Activated CD4-positive, alpha-beta T cell treated with anti-CD3 and anti-CD28 coated beads, Interleukin-2, amount 10 ng/mL, durations not matched to agents 24 days and 14 days (primary cell): ENCODE measurements at places on chromosomes 12 and 14. TPM values are rescaled to one million over a fixed set of nuclear protein-coding genes. Genes with fewer than 3 reads are reported as not detected.
A peak's percentile ranks its signal among the peaks of the same experiment; 100 is the strongest.

The GLS2 gene
- total RNA-seq, result 1.9 and 2.4 TPM in 2 replicates

- peak; percentile 86 for DNase-seq
Measured at GRCh38 chr12:93851257-93851671, 174.1 kb downstream of the CRADD start.

The PAX9 gene
- total RNA-seq, result not detected in 2 replicates

The NTN4 gene
- not detected in 2 replicates for total RNA-seq

- peak; percentile 95 for DNase-seq
Measured at GRCh38 chr12:6461401-6462233, 8.9 kb downstream of the VAMP1 start.

The APOLD1 gene
- 4.1 and 5.2 TPM in 2 replicates for total RNA-seq

GRCh38 chr14:72614365-72614764, 279.5 kb downstream of the DPF3 start:
- DNase-seq, result no peak

The DNAI7 gene
- not detected in 2 replicates for total RNA-seq

DNA sequence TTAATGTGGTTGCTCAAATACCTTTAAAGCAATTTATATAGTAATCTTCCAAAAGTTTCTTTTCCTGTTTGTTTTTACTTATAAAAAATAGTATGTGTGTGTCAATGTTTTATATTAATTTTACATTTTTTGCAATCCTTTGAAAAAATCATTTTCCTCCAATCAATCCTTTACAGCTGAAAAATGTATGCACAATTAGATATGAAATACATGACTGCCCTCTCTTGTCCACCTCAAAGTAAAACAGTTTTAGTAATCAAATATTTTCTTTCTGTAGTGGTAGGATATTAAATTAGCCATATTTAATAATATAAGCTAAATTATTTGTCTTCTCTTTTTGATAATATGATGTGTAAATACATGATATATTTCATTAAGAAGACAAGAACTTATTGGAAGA, 269.9 kb downstream of the ADAMTS20 start:
- DNase-seq, result no peak

GRCh38 chr14:69096781-69097475, 56.0 kb downstream of the DCAF5 start:
- no peak for DNase-seq

- DNase-seq, result no peak
Measured at GRCh38 chr12:11705010-11705409, 55.5 kb downstream of the ETV6 start.

- DNase-seq, result no peak
Measured at GRCh38 chr14:55535516-55536203, 44.3 kb upstream of the KTN1 start.

DNA sequence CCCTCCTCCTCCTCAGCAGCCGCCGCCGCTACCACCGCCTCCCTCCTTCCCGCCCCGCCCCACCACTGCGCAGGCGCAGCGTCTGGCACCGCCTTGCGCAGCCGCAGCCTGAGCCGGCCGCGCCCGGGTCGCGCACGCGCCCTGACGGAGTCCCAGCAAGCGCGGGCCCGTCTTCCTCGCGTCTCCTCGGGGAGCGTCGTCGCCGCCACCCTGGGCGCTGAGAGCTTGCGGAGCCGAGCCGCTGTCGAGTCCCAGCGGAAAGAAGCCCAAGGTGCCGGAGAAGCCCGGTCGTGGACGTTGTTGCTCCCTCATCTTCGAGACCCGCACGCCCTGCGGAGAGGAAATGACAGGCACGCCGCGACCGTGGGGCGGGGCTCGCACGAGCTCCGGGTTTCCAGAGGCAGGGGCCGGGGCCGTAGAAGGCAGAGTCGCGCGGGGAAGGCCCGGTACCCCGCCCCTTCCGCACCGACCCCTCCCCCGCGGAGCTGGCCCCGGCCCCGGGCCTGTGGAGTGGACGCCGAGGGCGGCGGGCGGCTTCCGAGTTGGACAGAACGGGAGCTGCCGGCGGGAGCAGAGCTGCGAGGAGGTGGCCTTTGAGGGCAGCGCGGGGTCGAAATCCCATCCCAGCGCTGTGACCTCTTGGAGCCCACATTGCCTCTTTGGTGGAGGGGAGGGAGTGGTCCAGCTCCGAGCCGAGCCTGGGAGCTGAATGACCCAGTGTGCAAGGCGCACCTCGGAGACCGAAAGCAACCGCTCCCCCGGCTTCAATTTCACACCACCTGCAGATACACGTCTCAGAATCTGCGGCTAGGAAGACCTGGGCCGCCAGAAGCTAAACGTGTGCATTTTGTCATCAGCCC, 469 bp upstream of the RAB35 start:
- DNase-seq, result peak; percentile 100

The MYF6 gene
- total RNA-seq, result not detected in 2 replicates

DNA sequence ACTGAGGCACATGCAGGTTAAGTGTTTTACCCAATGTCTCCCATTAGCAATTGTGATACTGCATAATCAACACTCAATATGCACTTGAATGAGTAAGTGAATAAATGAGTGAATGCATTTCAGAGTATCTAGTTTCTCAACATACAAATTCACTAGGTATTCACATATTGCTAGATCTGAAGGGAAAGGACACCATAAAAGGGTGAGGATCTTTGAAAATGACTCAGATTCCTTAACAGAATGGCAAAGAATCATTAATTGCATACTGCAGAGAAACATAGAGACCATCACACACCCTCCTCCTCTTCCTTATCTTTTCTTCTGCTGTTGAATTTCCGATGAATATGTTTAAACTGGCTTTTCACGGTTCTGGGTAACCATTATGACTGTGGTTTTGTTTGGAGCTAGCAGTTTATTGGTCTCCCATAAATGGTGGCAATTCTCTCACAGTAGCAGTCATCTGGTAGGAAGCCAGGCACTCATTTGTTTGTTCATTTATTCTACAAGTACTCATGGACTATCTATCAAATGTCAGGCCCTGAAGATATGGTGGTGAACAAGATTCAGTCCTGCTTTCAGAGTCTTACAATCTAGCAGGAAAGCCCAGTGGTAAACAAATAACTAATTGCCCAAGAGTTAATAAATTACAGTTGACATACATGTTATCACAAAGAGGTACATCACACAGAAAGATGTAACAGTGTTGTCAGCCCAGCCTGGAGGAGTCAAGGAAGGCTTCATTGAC, 70.2 kb downstream of the LLPH start:
- DNase-seq, result no peak

The RGS6 gene
- 2.5 TPM in 2 replicates for total RNA-seq

DNA sequence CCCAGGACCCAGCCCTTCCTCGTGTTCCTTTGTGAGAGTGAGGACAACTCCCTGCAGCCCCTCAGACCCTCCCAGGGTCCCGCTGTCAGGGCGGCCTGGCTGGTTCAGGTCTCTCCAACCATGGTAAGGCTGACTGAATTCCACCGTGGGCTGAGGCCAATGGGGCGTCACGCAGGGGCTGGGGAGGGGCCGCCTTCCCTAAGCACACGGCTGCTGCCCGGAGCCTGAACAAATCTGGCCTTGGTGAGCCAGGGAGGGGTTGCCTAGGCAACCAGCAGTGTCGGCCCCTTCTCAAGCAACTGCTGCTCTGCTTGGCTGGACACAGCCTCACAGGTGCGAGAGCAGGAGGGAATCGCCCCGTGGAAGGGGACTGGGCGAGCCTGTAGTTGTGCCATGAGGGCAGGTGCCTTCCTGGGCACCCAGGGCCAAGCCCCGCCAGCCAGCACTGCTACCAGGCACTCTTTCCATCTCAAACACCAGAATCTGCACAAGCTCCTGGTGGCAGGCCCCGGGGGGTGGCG, 37.0 kb upstream of the GALNT9 start:
- DNase-seq, result no peak

GRCh38 chr14:90788031-90788430, 28.2 kb downstream of the TTC7B start:
- DNase-seq, result no peak

- DNase-seq, result no peak
Measured at GRCh38 chr12:31431721-31432240, 105.8 kb upstream of the SINHCAF start.

DNA sequence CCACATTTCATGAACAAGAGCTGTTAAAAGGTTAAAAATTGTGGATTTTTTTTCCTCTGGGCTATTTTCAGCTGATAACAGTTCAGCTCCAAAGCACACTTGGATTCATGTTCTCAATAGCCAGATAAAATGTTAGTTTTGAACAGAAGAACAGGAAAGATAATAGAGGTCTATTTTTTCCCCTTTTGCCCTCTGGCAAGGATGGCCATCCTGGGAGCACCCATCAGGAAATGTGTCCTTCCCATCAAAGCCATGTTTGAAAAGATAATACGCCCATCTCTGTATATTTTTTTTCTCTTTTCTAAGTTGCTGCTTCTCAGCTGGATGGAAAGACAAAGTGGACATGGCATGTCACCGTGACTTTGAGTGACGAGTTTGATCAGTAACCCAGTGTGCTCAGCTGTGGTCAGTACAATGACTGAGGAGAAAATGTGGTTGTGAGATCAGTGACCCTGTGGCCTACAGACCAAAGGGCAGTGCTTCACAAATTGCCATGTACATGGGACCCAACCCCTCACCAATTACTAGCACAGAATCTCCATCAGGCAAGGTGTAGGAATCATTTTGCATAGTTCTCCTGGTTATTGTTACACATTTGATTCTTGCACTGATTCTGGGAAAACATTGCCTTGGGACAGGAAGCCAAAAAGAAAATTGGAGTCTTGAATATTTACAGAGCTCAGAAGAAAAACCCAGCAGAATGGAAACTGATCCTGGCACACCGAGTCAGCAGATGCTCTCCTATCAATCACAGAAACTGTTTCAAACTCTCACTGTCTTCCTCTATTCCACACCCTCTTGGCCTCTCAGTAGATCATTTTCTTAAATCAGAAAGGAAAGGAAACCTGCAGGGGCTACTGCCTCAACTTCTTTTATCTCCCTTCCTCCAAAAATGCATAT, 64.3 kb downstream of the ANO6 start:
- DNase-seq, result no peak

The RAB3IP gene
- total RNA-seq, result 28.5 and 33.6 TPM in 2 replicates

- DNase-seq, result no peak
Measured at GRCh38 chr12:90036637-90037036, 328.0 kb upstream of the ATP2B1 start.

The CYP27B1 gene
- 12.3 and 12.7 TPM in 2 replicates for total RNA-seq

DNA sequence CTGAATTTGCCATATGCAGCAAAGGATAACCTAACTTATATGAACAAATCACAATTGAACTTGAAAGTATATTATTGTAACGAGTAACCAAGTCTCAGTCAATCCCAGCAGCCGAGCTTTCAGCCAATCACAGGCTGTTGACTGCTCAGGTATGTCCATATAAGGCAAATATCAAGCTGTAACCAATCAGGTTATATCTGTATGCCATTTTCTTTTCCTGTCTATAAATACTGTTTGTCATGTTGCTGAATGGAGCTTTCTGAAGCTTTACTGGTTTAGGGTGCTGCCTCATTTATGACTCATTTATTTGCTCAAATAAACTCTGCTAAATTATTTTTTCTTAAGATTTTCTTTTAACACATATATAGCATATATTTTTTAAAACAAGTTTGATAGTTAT, 1059.5 kb downstream of the GALC start:
- DNase-seq, result no peak

DNA sequence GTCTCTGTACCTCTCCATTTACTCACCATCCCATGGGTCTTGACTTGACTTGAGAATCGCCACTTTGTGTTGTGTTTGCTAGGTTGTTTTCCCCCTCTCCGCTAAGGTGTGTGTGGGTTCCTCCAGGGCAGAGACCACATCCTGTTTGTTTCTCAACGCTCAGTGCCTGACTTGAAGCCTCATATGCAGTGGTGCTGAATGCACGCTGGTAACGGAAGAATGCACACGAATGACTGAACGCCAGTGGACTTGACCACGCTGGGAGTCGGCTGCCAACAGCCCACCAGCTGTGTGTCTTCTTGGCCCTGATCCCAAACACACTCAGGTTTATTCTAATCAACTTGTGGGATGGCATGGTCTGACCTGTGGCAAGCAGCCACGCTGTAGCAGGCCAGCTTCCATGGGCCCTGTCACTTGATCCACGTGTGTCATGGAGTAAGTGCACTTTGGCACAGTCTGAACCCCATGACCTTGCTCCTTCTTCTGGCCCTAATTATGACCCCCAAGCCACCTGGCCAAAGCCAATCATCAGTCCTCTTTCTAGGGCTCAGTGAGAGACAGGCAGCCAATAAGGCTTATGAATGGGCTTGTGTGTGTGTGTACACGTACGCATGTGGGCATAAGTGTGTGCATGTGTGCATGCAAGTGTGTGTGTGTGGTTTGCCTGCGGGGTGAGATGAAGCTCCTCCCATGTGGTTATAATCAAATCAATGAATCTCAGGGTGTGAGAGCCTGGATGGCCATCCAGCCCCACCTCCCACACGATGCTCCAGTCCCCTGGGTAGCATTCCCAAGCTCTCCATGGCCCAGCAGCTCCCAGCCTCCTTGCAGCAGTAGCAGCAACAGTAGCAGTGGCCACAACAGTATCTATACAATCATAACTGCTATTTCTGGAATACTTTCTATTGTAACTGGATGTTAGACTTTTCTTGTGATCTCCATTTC, 6.4 kb upstream of the TC2N start:
- peak; percentile 94 for DNase-seq

The BCL11B gene
- total RNA-seq, result 48.2 and 48.5 TPM in 2 replicates

- DNase-seq, result no peak
Measured at GRCh38 chr12:91139286-91139685, 28.0 kb upstream of the LUM start.

The STAC3 gene
- total RNA-seq, result 4.9 and 5.5 TPM in 2 replicates

GRCh38 chr12:114726092-114726710, 42.2 kb upstream of the TBX3 start:
- DNase-seq, result no peak

DNA sequence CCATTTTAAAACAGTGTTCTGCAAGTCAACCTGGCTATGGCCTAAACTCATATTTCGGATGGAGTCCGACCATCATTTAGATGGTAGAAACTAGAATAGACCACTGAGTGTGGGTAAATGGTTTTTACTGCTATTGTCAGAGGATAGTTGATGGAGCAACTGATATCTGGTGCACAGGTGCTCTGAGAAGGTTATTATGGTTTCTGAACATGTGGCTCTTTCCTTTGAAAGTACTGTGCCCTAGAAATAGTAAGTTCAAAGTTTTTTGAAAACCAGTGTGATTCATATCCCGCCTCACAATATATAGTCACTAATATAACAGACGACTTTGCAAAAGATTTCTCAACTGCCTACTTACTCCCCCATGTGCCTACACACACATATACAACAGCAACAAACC, 64.4 kb upstream of the BTG1 start:
- peak; percentile 65 for DNase-seq

- DNase-seq, result no peak
Measured at GRCh38 chr12:13090054-13090453, 13.4 kb downstream of the GSG1 start.

DNA sequence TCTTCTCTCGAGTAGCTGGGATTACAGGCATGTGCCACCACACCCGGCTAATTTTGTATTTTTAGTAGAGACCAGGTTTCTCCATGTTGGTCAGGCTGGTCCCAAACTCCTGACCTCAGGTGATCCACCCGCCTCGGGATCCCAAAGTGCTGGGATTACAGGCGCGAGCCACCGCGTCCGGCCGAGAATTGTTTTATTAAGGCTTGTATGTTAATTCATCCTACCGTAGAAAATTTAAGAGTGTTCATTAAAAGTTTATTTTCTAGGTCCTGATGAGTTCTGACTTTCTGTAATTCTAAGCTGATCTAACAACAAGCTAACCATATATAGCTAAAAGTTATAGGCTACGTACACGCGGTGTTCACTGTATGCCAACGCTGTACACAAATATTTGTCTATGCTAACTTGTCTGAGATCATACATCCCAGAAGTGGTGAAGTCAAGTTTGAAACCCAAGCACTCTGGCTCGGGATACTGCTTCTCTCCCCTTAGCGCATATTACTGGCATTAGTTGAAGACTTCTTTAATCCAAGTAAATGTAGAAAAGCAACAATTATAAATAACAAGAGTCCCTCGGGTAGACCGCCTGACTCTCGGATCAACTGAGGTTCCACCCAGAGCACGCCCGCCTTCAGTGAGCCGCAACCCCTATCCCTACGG, 570 bp upstream of the MRPS35 start:
- DNase-seq, result peak; percentile 56
